Fibroblast of lung (primary cell): ENCODE measurements at places on chromosomes 4 and X. TPM values are rescaled to one million over a fixed set of nuclear protein-coding genes. Genes with fewer than 3 reads are reported as not detected.

DNA sequence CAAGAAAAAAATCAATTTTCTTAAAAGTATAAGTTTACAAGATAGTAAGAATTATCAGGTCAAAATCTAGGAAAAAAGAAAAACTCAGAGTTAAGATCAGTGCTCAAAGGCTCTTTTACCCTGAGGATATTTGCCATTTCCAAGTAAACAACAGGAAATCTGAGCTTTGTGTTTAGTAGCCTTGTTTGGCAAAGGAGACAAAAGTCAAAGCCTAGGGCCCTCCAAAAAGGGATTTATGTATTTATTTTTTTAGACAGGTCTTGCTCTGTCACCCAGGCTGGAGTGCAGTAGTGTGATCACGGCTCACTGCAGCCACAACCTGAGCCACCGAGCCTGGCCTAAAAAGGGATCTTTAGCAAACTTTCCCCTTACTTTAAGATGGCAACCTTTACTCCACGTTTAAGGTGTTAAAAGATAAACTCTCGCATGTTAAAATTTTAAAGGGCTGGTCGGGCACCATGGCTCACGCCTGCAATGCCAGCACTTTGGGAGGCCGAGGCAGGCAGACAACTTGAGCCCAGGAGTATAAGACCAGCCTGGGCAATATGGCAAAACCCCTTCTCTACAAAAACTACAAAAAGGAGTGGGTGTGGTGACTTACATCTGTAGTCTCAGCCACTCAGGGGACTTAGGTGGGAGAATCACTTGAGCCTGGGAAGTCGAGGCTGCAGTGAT, 21.3 kb upstream of the OPHN1 start:
- no peak overlapping the region for H3K27ac ChIP-seq
- H3K27me3 ChIP-seq = no peaks in the 10 kb centered on the region
- H3K4me3 ChIP-seq = no peak overlapping the region
- no peak for DNase-seq
- no peaks in the 10 kb centered on the region for H3K4me1 ChIP-seq

Gene GPR34
- total RNA-seq = not detected in 2 replicates

Gene WNK3
- total RNA-seq = 0.17 and 0.51 TPM in 2 replicates

DNA sequence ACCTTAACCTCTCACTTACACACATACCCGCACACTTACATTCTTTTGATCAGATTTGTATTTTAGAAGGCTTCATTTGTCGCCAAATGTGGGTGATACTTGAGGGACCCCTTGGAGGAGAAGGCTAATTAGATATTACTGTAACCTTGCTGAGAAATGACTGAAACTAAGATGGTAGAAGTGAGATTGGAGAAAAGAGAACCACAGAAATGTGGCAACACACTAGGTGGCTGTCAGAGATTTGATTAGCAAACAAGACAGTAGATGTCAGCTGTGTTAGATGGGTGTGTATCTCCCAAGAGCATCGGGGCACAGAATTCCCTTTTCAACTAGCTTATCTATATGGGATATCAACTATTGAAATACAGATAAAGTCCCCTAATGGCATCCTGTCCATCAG, 149.3 kb upstream of the FABP2 start:
- DNase-seq = no peak
- no peak overlapping the region for H3K27ac ChIP-seq
- no peaks in the 10 kb centered on the region for H3K27me3 ChIP-seq
- no peak overlapping the region for H3K4me3 ChIP-seq

GRCh38 chr4:184462724-184463123, 11.6 kb downstream of the IRF2 start:
- no peak overlapping the region for H3K4me3 ChIP-seq
- H3K27me3 ChIP-seq = no peaks in the 10 kb centered on the region
- H3K4me1 ChIP-seq = peaks cover 7% of the 10 kb centered on the region
- no peak overlapping the region for H3K27ac ChIP-seq
- no peaks in the 10 kb centered on the region for H3K36me3 ChIP-seq
- no peak for DNase-seq

DNA sequence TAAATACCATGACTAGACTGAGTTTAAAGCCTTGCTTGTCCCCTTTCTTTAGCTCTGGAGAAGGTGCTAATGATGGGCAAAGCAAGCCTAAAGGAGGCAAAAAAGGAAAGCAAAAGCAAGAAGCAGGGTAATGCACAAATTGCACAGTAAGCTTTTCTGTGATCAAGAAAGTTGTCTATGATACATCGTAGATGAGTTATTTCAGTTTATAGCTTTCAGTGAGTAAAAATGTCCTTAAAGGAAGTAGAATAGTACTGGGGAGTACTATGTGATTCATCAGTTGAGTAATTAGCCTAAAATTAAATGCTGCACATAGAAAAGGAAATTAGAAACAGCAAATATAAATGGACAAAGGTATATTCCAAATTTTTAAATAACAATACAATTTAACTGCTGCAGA, 50.2 kb upstream of the PDE5A start:
- no peak overlapping the region for H3K27ac ChIP-seq
- no peaks in the 10 kb centered on the region for H3K36me3 ChIP-seq
- no peaks in the 10 kb centered on the region for H3K27me3 ChIP-seq
- no peaks in the 10 kb centered on the region for H3K4me1 ChIP-seq
- H3K4me3 ChIP-seq = no peak overlapping the region
- DNase-seq = peak; percentile 51

GRCh38 chr4:41154814-41155177, 59.5 kb downstream of the APBB2 start:
- H3K27me3 ChIP-seq = no peaks in the 10 kb centered on the region
- H3K27ac ChIP-seq = no peak overlapping the region
- H3K4me3 ChIP-seq = no peak overlapping the region
- peaks cover 7% of the 10 kb centered on the region for H3K4me1 ChIP-seq
- no peaks in the 10 kb centered on the region for H3K36me3 ChIP-seq
- DNase-seq = peak; percentile 65

DNA sequence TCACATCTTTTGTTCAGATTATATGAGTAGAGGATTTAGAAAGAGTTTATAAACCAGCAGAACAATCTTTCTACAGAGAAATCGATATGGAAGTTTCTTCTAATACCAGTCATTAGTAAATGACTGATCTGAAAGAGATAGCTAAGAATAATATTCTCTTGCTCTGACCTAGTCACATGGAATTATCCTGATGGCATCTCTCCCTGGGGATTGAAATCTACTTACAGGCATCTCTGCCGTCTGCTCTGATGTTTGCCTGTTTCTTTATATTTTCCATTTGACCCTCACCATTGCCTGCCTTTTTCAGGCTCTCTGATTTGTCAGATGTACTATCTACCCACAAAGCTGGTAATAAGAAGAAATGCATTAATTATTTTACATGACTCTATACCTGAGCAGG, 1157.3 kb downstream of the PCDH7 start:
- no peaks in the 10 kb centered on the region for H3K4me1 ChIP-seq
- DNase-seq = no peak
- no peaks in the 10 kb centered on the region for H3K27me3 ChIP-seq
- no peaks in the 10 kb centered on the region for H3K36me3 ChIP-seq

GRCh38 chr4:2806390-2807355, 13.8 kb downstream of the SH3BP2 start:
- peaks cover 17% of the 10 kb centered on the region for H3K4me1 ChIP-seq
- DNase-seq = no peak
- H3K27ac ChIP-seq = no peak overlapping the region
- H3K4me3 ChIP-seq = no peak overlapping the region
- H3K27me3 ChIP-seq = no peaks in the 10 kb centered on the region

Gene IL21
- total RNA-seq = not detected in 2 replicates

Gene ALB
- total RNA-seq = not detected in 2 replicates

Gene SMIM31
- total RNA-seq = not detected in 2 replicates

- no peak overlapping the region for H3K4me3 ChIP-seq
- H3K27me3 ChIP-seq = no peaks in the 10 kb centered on the region
- no peaks in the 10 kb centered on the region for H3K4me1 ChIP-seq
- DNase-seq = no peak
Observed at GRCh38 chr4:145722561-145722960, 42.6 kb downstream of the C4orf51 start.

DNA sequence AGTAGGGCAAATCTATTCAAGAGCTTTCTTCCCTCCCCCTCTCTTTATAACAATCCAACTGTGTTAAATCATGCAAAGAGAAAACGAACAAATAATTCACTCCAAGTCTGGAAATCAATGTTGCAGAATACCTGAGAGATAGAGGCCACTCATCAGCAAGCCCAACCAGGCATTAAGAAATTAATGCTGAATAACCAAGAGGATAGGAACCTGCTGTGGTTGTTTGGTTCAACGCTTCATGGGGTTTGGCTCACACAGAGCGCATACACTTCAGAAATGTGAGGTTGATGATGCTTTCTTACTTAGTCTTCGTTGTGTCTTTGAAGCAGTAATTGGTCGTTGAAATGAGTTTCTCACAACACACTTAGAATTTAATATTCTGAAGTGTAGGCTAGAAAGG, 1540.0 kb upstream of the PABPC4L start:
- no peaks in the 10 kb centered on the region for H3K4me1 ChIP-seq
- no peaks in the 10 kb centered on the region for H3K36me3 ChIP-seq
- H3K4me3 ChIP-seq = no peak overlapping the region
- H3K27me3 ChIP-seq = no peaks in the 10 kb centered on the region

DNA sequence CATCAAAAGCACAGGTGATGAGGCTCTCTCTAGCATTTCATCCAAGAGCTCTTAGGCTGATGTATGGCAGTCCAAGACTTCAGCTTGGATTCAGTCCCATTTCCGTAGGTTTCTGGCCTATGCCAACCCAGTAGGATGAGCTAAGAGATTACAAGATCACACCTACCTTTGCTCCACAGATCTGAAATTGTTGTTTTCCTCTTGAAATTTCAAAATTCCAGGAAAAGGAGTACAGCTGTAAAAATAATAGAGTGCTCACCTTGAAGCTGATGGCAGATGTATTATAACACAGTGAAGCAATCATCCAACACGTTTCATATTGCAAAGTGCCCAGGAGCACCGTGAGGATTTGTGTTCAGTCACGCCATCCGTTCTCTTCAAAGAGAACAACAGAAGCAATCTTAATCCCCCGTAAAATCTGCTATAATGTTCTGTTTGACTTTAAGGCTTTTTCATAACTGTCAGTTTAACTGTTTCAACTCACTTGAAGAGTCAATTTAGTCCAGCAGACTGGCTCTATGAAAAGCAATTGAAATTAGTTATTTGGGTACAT, 137.5 kb downstream of the CPE start:
- no peak overlapping the region for H3K27ac ChIP-seq
- no peaks in the 10 kb centered on the region for H3K27me3 ChIP-seq
- DNase-seq = no peak
- no peak overlapping the region for H3K4me3 ChIP-seq

- H3K27ac ChIP-seq = no peak overlapping the region
- peak overlapping the region; percentile 65 for H3K4me3 ChIP-seq
- peak; percentile 41 for DNase-seq
- peaks cover 18% of the 10 kb centered on the region for H3K27me3 ChIP-seq
- no peaks in the 10 kb centered on the region for H3K4me1 ChIP-seq
Observed at GRCh38 chr4:107034091-107034995, 1.8 kb downstream of the DKK2 start.

DNA sequence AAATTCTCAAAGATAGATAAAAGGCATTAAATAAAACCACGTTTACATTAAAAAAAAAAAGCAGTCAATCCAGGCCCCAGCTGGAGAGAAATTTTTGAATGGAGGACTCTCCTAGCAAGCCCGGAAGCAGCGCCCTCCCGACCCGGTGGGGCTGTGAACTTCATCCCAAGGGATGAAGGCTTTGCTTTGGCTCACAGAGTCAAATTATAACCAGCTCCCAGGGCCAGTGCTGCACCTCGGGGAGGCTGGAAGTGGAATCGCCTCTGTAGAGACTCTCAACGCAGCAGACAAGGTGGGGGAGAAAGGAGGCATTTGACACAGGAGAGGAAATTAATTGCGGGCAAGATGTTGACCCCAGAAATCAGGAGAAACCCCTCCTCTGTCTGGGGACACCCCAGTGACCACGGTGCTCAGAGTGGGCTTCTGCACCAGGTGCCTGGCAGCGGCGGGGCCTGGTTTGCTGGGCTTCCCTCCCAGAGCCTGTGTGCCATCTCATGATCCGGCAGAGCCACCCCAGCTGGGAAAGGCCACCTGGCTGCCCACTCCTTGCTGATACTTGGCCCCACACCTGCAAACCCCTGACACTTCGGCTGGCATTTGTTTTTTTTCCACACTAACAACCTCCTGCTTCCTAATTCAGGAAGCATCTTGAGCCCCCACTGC, 71.7 kb downstream of the ABLIM2 start:
- H3K36me3 ChIP-seq = no peaks in the 10 kb centered on the region
- no peak overlapping the region for H3K4me3 ChIP-seq
- DNase-seq = no peak
- no peaks in the 10 kb centered on the region for H3K4me1 ChIP-seq
- no peak overlapping the region for H3K27ac ChIP-seq

Gene FAM47E
- 0.99 and 1.0 TPM in 2 replicates for total RNA-seq

DNA sequence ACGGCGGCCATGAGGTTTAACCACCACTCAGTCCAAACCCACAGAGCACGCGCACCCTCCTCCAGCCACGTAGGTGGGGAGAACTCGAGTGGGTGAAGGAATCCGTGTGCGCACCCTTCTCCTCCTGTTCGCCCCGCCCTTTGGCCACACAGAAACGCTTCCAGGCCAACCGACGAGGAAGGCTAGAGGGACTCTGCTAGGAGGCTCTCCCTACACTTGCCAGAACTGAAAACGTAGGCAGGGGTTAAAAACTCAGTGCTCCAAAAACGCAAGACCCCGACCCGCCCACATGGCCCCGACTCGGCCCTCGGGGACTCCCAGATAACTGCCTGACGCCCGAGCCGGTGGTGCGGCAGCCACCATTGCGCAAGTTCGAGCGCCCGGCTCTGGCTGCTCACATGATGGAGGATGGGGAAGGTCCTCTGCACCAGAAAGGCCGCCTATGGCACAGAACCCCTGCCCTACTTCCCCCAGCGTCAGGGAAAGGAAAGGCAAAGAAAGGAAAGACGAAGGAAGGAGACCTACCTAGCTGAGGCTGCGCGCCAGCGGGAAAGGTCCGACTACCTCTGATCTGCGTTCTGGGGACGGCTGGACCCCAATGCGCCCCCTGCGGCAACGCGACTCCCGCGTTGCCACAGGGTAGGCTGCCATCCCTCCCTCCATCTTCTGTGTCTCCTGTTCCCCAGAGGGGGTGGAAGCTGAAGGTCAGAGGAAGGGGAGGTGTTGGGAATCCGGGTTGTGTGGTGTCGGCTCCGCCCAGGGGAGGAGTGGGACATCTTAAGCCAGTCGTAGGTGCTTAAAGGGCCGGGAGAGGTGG, 201.9 kb upstream of the AGTR2 start:
- peak; percentile 22 for DNase-seq
- H3K4me3 ChIP-seq = peak overlapping the region; percentile 23
- H3K36me3 ChIP-seq = no peaks in the 10 kb centered on the region
- no peak overlapping the region for H3K27ac ChIP-seq
- H3K4me1 ChIP-seq = no peaks in the 10 kb centered on the region

- no peaks in the 10 kb centered on the region for H3K4me1 ChIP-seq
- H3K36me3 ChIP-seq = no peaks in the 10 kb centered on the region
- no peaks in the 10 kb centered on the region for H3K27me3 ChIP-seq
- peak overlapping the region; percentile 16 for H3K27ac ChIP-seq
- no peak overlapping the region for H3K4me3 ChIP-seq
Observed at GRCh38 chrX:16796298-16796697, 10.0 kb downstream of the TXLNG start.

Gene TMSB15B
- 1.5 and 3.1 TPM in 2 replicates for total RNA-seq

Gene XAGE1A
- total RNA-seq = not detected in 2 replicates

- DNase-seq = no peak
- H3K27ac ChIP-seq = no peak overlapping the region
- H3K4me1 ChIP-seq = no peaks in the 10 kb centered on the region
- H3K27me3 ChIP-seq = no peaks in the 10 kb centered on the region
- no peak overlapping the region for H3K4me3 ChIP-seq
Observed at GRCh38 chrX:94551831-94552230, 877.8 kb downstream of the FAM133A start.
